ENCODE measurements at places on chromosomes 7 and 10.
A peak's percentile ranks its signal among the peaks of the same experiment; 100 is the strongest.

GRCh38 chr10:62471711-62472110 lies 97.5 kb downstream of the ZNF365 start:
- no peak for DNase-seq

- peak; percentile 32 for DNase-seq
These were observed 505 bp downstream of the NUDCD3 start for GRCh38 chr7:44489955-44490350.

DNA sequence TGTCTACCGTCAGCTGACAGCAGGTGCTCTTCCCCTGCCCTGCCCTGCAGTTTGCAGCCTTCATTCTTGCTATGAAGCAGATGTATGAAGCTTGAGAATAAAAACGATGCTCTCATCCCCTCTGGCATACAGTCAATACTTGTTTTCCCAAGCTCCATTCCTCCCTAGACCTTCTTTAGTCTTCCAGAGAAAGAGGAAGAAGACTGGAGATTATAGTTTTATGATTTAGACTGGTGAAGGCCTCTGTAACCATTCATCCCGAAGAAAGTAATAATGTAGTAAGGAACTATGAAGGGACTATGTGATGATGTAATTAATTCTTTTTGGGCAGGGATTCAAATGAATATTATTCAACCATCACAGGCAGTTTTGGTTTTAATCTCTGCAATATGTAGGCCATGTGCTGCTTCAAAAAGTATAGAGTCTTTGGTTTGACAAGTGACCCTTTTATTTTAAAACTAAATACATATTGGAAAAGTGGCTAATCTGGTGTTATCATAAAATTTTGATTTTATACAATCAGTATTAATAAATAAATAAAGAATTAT lies 242.4 kb upstream of the KIAA1217 start:
- DNase-seq, result no peak

GRCh38 chr7:112965506-112965905 lies 121.1 kb downstream of the GPR85 start:
- no peak for DNase-seq

GRCh38 chr10:12389154-12389734 lies 39.9 kb downstream of the CAMK1D start:
- no peak for DNase-seq

DNA sequence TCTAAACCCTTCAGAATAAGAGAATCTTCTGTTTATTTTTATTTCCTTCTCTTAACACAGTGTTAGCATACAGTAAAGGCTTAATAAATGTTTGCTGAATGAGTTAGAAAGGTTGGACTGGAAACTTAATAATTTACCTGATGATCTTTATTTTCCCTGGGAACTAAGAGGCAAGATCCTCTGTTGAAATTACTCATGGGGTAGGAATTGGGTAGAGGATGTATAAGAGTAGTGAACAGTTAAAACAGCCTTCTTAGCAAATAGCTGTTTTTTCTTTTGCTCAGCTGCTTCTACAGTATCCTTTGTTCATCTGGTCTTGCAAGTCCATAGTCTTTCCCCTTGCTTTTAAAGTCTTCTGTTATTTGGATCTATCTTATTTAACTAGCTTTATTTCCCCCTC lies 80.0 kb downstream of the AKAP9 start:
- no peak for DNase-seq

GRCh38 chr7:55474944-55475854 lies 97.1 kb downstream of the VOPP1 start:
- DNase-seq, result no peak

DNA sequence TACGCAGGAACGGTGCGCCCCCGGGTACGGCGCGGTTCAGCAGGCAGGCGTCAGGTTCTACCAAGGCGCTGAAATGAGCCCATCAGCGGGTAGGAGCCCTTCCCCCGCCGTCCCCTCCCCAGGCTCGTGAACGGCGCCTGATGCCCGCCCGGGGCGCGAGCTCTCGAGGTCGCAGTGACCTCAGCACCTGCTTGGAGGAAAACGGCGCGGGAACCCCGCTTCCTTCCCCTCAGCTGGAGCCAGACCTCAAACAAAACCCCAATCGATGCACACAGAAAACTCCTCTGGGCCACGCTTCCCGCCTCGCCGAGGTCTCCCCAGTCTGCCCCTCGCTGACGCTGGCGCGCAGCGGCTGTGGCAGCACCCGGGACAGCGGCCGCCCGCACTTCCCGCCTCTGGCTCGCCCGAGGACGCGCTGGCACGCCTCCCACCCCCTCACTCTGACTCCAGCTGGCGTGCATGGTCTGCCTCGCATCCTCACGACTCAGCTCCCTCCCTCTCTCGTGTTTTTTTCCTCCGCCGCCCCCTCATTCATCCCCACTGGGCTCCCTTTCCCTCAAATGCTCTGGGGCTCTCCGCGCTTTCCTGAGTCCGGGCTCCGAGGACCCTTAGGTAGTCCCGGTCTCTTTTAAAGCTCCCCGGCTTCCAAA lies 514 bp upstream of the GAD2 start:
- no peak for DNase-seq

DNA sequence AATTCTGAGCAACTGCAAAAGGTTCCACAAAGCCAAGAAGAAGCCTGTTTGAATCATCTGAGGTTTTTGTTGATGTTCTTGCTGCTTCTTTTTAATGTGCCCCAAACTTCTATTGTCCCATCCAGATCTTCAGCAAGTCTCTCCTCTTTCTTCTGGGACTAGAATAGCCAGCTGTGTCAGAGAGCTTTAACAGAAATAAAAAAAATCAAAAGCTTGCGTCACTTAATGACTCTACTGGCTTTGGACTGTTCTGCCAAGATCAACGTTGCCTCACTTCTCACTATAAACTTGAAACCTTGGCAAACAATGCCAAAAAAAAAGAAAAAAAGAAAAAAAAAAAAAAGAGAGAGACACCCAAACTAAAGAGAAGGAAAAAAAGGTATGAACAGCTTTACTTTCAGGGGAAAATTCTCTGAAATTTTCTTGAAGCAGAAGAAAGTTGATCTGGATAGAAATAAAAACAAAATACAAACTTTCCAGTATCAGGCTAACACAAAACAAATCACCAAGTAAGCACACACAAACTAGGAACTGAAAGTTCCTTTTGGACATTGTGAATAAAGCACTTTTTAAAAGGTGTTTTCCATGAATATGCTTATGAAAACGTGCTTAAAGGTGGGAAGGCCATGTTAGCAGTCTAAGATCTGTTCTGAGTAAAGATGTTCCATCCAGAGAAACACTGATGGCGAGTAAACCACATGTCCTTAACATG lies 14.8 kb downstream of the USP54 start:
- DNase-seq, result no peak

DNA sequence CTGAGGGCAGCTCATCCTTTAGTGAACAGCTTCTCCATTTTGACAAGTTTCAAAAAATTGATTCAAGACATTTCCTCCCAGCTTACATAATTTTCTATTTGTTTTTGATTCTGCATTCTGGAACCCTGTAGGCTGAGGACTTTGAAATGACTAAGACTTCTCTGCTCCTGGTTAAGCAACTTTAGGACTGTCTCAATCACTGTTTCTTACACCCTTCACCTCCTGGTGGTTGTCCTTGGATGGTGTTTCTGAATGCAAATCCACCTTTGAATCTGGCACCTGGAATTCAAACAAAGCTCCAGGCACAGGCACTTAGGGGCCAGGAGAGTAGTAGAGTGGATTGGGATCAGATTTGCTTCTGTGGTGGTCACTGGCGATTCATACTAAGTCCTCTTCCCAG lies 595.5 kb downstream of the LRMDA start:
- DNase-seq, result no peak

GRCh38 chr10:127374074-127374680 lies 174.9 kb upstream of the NPS start:
- DNase-seq, result no peak

- DNase-seq, result no peak
These were observed 1605.1 kb downstream of the REEP3 start for GRCh38 chr10:65126288-65126687.

GRCh38 chr10:29681676-29682448 lies 47.1 kb upstream of the SVIL start:
- no peak for DNase-seq

DNA sequence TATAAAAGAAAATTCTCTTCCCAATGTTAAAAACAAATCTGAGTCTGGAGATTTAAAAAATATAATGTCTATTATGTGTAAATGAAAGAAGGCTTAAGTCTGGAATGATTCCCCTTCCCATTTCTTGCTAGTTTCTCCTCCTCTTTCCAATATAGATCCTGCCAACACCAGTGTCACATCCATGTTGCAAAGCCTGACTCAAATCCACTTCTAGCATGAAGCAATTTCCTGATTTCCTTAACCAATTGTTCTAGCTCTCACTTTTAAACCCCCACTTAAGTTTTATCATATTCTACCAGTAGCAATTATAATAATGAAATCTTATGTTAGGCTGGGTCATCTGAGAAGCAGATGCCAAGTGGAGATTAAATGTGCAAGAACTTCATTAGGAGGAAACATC lies 100.1 kb upstream of the SEC61G start:
- DNase-seq, result no peak

GRCh38 chr7:73366127-73366526 lies 38.2 kb downstream of the FKBP6 start:
- DNase-seq, result no peak

DNA sequence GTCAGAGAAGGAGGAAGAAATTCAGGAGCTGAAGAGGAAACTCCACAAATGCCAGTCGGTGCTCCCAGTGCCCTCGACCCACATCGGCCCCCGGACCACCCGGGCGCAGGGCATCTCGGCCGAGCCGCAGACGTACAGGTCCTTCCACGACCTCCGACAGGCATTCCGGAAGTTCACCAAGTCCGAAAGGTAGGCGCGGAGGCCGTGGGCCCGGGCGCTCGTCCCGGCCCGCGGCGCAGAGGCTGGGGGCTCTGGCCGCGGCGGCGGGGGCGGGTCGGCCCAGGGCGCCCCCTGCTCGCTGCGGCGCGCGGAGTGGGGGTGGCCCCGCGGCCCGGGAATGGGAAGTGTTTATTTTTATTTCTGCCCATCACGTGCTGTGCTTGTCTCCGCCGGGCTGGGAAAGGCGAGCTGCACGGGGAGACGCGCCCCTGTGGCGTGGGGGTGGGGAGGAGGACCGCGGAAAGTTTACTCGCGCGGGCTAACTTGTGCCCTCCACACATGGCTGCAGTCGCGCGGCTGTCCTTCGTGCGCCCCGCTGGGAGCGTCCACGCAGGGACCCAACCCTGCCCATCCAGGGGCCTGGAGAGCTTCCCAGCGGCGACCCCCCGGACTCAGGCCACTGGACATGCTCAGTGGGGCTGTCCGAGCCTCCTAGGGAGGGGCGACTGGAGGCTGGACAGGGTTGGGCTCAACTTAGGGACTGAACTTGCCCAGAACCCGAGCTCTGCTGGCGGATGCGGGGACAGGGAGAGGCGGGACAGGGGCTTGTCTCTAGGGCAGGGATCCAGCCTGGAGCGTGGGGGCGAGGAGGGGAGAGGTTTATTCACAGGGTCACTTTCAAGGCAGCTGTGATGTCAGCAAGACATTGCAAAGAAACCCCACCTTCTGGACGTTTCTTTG lies 82.6 kb upstream of the PRKG1 start:
- DNase-seq, result no peak

DNA sequence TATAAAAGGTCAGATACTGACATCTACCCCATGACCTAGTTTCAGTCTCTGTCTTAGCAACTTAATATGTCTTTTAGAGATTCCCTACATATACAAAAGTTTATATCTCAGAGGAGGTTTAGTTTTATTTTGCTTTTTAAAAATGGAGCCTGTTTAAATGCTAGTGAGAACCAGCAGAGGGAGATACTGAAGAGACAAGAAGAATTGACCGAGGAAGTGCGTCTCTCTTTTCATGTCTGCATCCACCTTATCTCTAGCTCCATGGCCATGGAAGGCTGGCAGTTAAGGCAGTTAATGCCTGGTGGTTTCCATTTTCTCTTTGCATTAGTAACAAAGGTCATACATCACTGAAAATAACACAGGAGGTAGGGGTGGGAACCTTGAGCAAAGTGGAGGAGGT lies 10.7 kb downstream of the SUV39H2 start:
- DNase-seq, result no peak

DNA sequence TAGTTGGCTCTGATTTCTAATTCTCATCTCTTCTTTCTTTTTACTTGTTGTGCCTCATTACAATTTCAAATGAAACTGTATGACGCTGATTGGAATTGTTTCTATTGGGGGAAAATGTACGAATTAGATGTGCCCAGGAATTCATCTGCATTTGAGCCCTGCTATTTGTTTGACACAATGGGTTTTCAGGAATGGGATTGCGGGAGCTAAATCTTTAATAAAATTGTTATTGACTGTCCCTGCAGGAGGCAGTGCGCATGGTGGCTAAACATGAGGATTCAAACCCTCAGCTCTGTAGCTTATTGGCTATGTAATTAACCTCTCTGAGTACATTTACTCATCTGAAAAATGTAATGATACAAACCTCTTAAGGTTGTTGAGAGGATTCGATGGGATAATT lies 181.6 kb downstream of the NXPH1 start:
- DNase-seq, result no peak

DNA sequence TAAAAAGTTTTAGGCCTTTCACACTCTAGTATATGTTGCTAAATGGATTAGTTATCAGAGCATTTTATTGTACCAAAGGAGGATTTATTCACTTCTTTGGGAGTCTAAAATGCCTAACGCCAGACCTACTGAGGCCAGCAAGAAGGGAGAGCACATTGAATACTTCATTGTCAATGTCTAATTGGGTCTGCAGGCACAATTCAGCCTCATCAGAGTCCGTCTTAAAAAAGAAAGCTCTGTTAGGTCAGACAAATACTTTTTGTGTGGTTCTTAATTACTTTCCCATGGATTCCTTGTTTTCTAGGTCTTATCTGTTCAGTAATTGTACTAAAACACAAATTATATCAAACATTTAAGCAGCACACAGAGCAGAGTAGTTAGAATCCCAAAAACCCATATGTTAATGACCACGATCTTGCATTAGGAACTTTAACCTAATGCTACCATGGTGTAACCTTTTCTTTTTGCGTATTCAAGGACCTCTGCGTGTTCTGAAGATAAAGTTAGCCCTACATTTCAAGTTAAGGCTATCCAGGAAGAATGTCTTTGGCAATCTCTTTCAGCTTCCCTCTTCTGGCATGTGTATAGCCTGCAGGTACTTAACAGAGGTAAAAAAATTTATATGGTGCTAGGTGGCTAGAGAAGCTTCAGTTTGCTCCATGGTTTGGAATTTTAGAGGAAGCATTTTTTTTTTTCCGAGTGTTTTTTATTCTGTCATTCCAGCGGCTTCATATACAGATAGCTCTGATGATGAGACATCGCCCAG lies 45.7 kb upstream of the STRIP2 start:
- DNase-seq, result no peak

GRCh38 chr10:17061418-17061817 lies 68.2 kb downstream of the CUBN start:
- peak; percentile 56 for DNase-seq

DNA sequence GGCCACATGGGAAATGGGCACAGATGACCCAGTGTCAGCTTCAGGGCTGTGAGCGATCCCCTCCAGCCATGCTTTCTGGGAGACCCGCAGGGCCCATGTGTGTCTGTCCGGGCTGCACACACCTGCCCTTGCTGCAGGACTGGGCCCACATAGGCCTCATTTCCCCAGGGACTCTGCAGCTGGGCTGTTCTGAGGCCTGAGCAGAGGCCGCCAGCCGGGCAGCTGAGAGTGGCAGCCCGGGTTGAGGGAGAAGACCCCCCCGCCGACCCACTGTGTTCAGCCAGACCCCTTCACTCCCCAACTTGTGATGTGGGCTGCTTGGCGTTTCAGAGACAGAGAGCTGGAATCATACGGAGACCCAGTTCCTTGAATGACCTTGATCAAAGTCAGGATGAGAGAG lies 50.1 kb upstream of the DPYSL4 start:
- DNase-seq, result no peak

GRCh38 chr10:76974017-76974691 lies 663.5 kb downstream of the KCNMA1 start:
- peak; percentile 10 for DNase-seq

GRCh38 chr7:2956526-2957368 lies 86.9 kb downstream of the CARD11 start:
- peak; percentile 87 for DNase-seq

Data from A172 (cell line).